ENCODE measurements at places on chromosomes 6 and 20. TPM values are rescaled to one million over a fixed set of nuclear protein-coding genes. Genes with fewer than 3 reads are reported as not detected.

COL20A1 gene
- total RNA-seq: not detected

RFX6 gene
- total RNA-seq: not detected

MOXD1 gene
- 27.5 TPM for total RNA-seq

CGAS gene
- total RNA-seq: 2.7 TPM

UNC5CL gene
- 0.12 TPM for total RNA-seq

TRMT6 gene
- 2.9 TPM for total RNA-seq

PRKN gene
- total RNA-seq: 1.8 TPM

CDH4 gene
- total RNA-seq: 0.82 TPM

PRDM13 gene
- total RNA-seq: not detected

OPRM1 gene
- not detected for total RNA-seq

MUCL3 gene
- total RNA-seq: not detected

SLC12A5 gene
- total RNA-seq: not detected

TMC2 gene
- not detected for total RNA-seq

GSTA3 gene
- not detected for total RNA-seq

DNAH8 gene
- total RNA-seq: not detected

GLP1R gene
- total RNA-seq: not detected

TMEM30A gene
- 58.0 TPM for total RNA-seq

DDO gene
- 1.3 TPM for total RNA-seq

MARCKS gene
- total RNA-seq: 169 TPM

ABCF1 gene
- 38.4 TPM for total RNA-seq

Data from pericardium fibroblast (primary cell).